NCI-H1092 treated with DMSO at 0.1 percent for 48 hours (cell line): ENCODE measurements at places on chromosomes 12 and 14.

DNA sequence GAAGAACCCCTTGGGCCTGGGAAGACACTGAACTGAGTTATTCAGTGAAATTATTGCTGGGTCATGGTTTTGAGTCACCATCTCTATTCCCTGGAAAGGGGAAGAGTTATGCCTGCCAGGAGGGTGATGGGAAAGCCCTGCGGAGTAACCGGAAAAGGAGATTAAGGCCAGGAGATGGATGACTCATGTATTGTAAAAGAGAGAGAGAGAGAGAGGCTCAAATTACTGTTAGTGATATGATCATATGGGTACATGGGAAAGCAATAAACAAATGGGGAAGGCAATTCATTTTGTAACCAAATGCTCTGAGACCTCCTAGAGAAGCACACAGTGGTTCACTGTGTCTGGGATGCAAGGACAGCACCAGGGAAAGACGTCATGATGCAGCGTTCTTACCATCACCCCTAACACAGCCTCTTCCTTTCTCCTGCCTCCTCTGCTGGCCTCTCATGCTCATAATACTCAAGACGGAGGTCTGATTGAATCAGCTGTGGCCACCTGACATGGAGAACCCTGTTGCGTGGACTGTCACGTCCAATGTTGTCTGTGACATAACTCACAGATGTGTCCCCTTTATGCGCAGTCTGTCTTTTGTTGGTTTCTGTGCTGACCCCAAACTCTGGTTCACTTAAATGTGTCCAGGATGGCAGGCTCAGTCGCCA lies 243.7 kb downstream of the TMEM132D start:
- peak; percentile 7 for DNase-seq

DNA sequence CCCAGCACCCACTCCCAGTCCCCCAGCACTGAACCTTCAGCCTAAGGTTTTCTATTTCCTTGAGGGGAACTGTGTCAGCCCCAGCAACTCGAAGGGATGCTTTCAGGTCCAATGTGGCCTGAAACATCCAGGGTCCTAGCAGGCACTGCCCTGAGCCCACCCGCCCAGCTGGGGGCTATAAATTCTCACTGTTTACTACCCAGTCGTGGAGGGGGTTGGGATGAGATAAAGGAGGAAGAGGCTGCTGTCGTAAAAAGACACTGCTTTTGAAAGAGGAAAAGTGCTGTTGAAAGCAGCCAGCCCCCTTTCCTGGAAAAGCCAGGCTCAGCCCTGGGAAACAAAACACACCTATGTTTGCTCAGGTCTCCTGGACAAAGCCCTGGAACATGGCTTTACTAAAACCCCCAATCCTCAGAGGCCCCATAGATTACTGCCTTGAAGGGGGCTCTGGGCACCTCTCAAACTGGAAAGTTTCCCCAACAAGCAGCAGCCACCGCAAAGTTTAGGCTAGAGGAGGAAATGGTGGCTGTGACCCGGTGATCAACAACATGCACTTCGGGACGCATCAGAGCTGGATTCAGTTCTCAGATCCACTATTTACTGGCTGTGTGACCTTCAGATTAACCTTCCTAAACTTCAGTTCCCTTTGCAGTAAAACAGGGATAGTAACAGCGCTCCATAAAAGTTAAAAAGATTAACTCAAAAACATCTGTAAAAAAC lies 51.0 kb downstream of the ACTN1 start:
- no peak for DNase-seq

DNA sequence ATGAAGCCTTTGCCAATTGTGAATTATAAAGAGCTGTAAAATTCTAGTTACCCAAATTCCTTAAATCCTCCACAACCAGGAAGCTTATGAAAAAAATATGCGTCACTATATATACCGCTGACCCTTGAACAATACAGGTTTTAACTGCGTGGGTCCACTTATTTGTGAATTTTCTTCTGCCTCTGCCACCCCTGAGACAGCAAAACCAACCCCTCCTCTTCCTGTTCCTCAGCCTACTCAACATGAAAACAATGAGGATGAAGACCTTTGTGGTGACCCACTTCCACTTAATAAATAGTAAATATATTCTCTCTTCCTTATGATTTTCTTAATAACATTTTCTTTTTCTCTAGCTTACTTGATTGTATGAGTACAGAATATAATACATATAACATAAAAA lies 42.2 kb downstream of the CMKLR1 start:
- no peak for DNase-seq

GRCh38 chr12:86213012-86213411 lies 43.2 kb downstream of the MGAT4C start:
- no peak for DNase-seq

DNA sequence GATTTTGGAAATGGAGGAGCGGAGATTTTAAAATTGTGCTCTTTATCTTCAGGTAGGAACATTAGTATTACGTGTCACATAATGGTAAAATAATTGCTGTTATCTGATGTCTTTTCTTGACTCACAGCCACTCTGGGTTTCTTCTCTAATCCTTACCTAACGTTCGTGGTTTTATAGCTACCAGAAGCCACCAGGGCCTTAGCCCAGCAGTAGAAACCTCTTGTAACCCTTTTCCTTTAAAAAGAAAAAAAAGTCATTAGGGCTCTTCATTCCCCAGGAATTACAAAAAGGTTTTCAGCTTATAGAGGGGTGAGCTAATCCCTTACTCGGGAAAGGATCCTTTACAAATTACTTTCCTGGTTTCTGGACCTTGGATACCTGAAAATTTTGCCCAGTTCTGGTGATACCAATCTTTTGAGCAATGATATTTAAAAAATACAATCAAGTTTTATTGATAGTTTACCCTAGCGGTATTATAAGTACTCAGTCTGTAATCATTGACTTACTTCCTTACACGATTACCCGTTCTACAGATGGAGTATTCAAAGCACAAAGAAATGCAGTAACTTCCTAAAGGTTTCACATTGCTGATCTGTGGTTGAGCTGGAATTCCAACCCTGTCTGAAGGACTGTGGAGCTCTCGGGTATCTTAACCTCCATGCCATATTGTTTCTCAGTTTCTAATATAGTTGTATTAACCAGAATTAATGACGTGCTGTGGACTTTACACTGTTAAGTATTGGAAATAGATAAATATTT lies 1.6 kb downstream of the GABARAPL1 start:
- no peak for DNase-seq

DNA sequence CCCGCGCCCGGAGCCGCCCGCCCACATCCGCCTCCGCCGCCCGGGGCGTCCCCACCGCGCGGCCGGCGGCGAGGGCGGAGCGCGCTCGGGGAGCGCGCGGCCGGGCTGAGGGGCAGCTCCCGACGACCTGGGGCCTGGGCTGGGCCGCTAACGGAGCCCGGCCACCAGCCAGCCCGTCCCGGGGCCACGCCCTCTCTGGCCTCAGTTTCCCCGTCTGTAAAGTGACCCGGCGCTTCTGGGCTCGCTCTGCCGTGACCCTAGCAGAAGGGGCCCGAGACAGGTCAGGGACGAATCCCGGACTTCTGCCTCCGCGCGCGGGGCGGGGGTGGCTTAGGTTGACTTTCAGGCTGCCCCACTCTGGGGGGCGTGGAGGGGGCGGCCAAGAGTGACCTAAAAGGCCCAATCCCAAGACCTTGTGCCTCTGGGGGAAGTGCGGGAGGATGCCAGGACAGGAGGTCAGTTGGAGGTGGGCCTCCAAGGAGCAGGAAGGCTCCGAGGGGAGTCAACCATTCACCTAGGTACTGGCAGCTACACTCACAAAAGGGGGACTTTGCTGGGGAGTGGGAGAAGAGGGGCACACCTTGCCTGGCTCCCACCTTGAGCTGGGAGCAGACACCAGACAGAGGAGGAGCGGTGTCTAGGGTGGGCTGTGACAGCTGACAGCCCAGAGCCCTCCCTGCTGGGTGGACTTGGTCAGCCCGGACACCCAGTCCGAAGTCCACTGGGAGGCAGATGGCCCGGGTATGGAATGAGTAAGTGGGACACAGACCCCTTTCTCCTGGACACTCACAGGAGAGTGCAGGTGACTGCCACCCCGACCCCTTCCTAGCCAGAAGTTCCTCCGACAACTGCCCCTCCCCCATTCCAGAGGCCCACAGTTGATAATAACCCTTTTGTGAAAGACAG lies 486 bp upstream of the AKT1 start:
- peak; percentile 21 for DNase-seq

GRCh38 chr14:29039171-29039570 lies 272.6 kb downstream of the FOXG1 start:
- DNase-seq, result no peak

GRCh38 chr12:21983095-21983494 lies 41.9 kb upstream of the ABCC9 start:
- DNase-seq, result no peak

GRCh38 chr14:71117839-71118743 lies 210.8 kb downstream of the PCNX1 start:
- DNase-seq, result no peak

GRCh38 chr12:94699801-94700200 lies 49.4 kb upstream of the TMCC3 start:
- DNase-seq, result no peak

- peak; percentile 71 for DNase-seq
These were observed 30.2 kb upstream of the CIPC start for GRCh38 chr14:77067632-77068516.

DNA sequence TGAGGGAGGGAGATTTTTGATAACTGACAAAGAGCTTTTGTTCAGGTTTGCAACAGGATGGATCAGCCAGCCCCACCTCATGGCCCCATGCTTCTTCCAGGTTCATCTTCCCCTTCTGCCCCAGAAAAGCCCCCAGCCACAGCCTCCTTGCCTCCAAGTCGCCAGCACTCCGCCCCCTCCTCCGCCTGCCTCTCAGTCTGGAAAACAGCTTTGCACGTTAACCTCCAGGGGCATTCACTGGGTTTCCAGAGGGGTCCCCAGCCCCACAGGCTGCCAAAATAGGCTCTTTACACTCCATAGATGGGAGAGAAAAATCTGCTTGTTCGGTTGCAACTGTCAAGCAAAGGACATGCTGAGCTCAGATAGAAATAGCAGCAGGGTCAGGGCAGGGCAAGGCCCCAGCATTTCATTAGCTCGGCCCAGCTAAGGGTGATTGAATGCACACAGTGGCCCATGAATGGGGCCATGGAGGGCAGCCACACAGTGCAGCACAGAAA lies 253.6 kb downstream of the ZFP36L1 start:
- no peak for DNase-seq

DNA sequence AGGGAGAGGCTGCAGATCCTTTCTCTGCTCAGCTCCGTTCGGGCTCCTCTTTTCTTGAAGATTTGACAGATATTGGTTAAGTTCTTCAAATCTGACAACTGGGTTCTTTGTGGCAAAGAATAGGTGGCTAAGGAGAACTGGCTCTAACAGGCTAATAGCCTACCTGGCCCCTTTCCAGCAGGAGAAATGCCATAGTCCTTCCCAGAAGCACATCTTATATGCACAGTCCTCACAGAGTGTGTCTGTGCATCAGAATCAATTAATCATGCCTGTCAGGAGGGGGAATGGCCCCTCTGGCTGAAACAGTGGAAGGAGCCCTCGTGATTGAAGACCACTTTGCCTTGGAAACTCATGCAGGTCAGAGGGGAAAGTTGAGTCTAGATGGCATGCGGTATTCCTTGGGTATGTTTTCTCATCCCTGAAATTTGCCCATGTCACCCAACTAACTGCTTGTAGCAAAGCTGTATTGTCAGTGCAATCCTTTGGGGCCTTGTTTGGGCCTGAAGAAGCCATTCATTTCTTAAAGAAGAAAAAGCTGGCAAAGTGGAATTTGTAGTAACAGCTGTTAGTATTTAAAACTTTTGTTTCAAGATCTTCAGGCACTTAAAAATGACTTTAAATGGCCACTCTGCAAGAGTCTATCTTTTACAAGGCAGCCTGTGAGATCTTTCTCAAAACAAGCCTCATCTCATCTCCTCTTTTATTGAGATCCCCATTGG lies 251.5 kb downstream of the ZFP36L1 start:
- no peak for DNase-seq

GRCh38 chr14:21525962-21526671 lies at the start of gene SALL2:
SALL2 (minus strand) TSS chr14:21526346; CDS start chr14:21526127, 219 bp downstream.
- peak; percentile 96 for DNase-seq

- no peak for DNase-seq
These were observed 8.9 kb downstream of the RNASE11 start for GRCh38 chr14:20578784-20579502.

DNA sequence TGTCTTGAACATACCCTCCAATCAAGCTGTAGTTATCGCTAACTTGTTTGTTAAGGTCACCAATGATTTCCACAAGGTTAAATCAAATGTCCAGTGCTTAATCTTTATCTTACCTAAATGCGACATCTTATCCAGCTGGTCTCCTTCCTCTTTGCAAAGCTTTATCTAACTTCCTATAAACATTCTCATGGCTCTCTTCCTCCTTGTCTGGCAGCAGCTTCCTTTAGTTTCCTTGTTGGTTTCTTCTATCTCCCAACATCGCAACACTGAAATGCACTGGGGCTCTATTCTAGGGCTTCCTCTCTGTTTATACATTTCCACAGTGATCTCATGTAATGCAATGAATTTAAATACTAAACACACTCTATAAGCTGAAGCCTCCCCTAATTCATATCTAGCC lies 28.7 kb downstream of the UBE2N start:
- no peak for DNase-seq

GRCh38 chr12:95214466-95214865 lies 2.8 kb downstream of the FGD6 start:
- peak; percentile 40 for DNase-seq

GRCh38 chr14:30264161-30264560 lies 294.8 kb upstream of the G2E3 start:
- DNase-seq, result no peak

DNA sequence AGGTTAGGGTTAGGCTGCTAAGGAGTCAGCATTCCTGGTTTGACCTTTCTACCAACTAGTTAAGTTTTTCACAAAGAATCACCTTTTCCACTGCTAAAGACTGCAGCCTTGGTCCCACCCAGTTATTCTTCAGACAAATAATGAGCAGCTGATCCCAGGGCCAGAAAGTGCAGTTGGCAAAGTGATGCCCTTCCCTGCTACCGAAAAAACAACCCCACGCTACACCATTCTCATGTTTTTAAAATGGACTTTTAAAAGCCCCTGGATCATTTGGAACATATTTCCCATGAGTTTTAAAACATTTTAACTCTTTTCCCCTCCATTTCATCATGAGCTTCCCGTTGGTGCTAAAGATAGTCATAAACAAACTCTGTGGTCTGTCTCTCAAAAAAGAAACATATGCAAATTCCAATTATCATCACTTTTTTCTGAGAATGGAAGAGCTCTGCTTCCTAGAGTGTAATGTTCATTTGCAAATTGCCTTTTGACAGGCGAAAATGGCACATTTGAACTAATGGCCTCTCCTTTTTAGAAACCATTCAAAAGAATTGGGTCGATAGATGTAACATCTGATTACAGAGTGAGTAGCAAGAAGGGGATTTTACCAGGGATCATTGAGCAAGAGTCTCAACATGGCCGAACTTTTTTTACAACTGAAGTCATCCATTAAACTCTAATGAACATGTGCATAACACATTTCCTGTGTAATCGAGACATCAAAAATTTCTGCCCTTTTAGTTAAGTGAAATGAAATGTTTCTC lies 129.3 kb upstream of the RAP1B start:
- no peak for DNase-seq

DNA sequence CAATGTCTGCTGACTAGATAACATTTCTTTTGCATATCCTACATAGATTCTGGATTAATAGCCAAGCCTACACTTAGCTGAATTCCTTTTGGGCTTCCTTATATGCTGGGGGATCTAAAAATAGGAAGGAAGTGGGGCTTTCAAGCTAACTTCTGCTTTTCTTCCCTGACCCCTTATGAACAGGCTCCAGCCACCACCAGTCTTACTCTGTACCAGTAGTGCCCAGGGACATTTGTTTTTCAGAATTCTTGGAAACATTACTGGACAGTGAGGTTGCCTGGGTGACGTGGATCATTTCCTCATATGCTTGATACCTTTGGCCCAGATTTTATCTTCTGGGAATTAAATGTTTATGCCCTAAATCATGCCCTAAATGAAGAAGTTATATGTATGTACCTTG lies 55.9 kb upstream of the SRRM4 start:
- DNase-seq, result no peak
